ENCODE measurements at places on chromosomes 6 and 20. TPM values are rescaled to one million over a fixed set of nuclear protein-coding genes. Genes with fewer than 3 reads are reported as not detected.

DNA sequence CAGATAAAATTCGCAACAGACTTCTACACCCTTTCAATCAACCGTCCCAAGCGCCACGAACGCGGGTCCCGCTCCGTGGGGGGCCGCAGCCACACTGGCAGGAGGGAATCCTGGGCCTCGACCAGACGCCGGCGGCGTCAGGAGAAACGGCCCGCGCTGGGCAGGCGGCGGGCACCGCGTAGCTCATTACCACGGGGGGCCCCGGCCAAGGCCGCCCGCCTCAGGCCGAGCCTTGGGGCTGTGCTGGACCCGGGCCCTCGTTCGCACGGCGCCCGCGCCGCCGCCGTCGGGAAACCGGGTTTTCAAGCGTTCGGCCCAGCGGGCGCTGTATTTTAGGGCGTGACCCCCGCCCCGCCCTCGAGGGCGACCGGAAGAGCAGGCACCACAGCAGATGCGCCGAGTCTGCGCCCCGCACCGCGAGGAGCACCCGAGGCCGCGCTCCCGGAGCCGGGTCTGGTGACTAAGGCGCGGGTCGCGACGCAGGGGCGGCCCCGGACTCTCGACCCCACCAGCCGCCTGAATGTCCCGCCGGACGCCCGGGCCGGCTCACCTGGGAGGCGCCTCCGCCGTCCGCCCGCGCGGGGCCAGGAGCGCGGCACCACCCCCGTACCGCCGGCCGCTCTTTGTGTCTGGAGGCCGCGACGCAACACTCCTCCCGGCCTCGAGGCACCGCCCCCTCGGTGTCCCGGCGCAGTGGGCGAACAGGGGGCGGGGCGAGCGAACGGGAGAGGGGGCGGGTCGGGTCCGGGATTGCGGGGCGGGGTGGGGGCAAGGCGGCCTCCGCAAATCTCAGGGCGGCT is at the start of gene NINL:
NINL (minus strand) TSS at position 627 of the 800 bp plus-strand sequence. CDS start 58,944 bp downstream, outside the sequence.
- no peaks in the 10 kb centered on the region for H3K36me3 ChIP-seq
- H3K27me3 ChIP-seq: no peaks in the 10 kb centered on the region
- no peak within 1 kb of the TSS for H3K27ac ChIP-seq
- H3K4me1 ChIP-seq: peaks cover 5% of the 10 kb centered on the region

- H3K36me3 ChIP-seq: no peaks in the 10 kb centered on the region
- H3K27ac ChIP-seq: no peak overlapping the region
- no peaks in the 10 kb centered on the region for H3K4me1 ChIP-seq
- peaks cover 13% of the 10 kb centered on the region for H3K27me3 ChIP-seq
These were observed 51.4 kb downstream of the CD40 start for GRCh38 chr20:46169245-46170171.

DNA sequence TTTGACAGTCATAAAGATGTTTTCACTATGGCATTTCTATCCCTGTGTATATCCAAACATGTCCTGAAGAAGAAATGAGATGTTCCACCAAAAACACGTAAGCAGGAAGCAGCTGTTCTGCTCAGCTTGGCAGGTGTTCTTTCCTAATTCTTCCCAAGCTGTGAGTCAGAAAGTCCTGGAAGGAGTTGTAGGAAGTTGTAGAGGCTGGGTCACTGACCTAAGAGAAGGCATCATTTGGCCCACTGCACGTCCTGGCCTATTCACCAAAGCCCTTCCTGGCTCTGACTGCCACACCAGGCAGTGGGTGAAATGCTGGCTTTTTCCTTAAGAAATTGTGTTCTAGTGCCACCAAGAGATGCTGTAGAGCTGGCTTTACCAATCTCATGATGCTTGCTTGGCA is 40.3 kb downstream of the STX11 start:
- DNase-seq: no peak
- H3K4me3 ChIP-seq: no peak overlapping the region
- H3K27ac ChIP-seq: no peak overlapping the region

- no peak overlapping the region for H3K27ac ChIP-seq
- H3K36me3 ChIP-seq: no peaks in the 10 kb centered on the region
- no peak overlapping the region for H3K4me3 ChIP-seq
- no peaks in the 10 kb centered on the region for H3K4me1 ChIP-seq
These were observed 99.9 kb downstream of the TCP11 start for GRCh38 chr6:35041086-35041861.

GRCh38 chr20:3911956-3912355 is 22.8 kb downstream of the PANK2 start:
- no peak overlapping the region for H3K27ac ChIP-seq
- H3K4me3 ChIP-seq: no peak overlapping the region
- peaks cover 35% of the 10 kb centered on the region for H3K4me1 ChIP-seq
- DNase-seq: no peak

Gene WFDC12
- total RNA-seq: not detected

- no peak overlapping the region for H3K27ac ChIP-seq
- H3K4me3 ChIP-seq: no peak overlapping the region
- no peak for DNase-seq
- H3K27me3 ChIP-seq: no peaks in the 10 kb centered on the region
- H3K4me1 ChIP-seq: peaks cover 22% of the 10 kb centered on the region
These were observed 208.0 kb downstream of the GMDS start for GRCh38 chr6:2037237-2037926.

GRCh38 chr20:54133434-54134427 is 40.1 kb downstream of the CYP24A1 start:
- H3K27me3 ChIP-seq: no peaks in the 10 kb centered on the region
- H3K36me3 ChIP-seq: no peaks in the 10 kb centered on the region
- no peaks in the 10 kb centered on the region for H3K4me1 ChIP-seq
- no peak for DNase-seq

GRCh38 chr6:75493400-75494064 is at the start of gene FILIP1:
Gene FILIP1 (minus strand): TSS chr6:75493800. CDS start chr6:75414972, 78,828 bp downstream.
- no peak within 1 kb of the TSS for H3K4me3 ChIP-seq
- no peak for DNase-seq
- no peak within 1 kb of the TSS for H3K27ac ChIP-seq
- no peaks in the 10 kb centered on the region for H3K36me3 ChIP-seq
- H3K27me3 ChIP-seq: no peaks in the 10 kb centered on the region
- peaks cover 9% of the 10 kb centered on the region for H3K4me1 ChIP-seq

DNA sequence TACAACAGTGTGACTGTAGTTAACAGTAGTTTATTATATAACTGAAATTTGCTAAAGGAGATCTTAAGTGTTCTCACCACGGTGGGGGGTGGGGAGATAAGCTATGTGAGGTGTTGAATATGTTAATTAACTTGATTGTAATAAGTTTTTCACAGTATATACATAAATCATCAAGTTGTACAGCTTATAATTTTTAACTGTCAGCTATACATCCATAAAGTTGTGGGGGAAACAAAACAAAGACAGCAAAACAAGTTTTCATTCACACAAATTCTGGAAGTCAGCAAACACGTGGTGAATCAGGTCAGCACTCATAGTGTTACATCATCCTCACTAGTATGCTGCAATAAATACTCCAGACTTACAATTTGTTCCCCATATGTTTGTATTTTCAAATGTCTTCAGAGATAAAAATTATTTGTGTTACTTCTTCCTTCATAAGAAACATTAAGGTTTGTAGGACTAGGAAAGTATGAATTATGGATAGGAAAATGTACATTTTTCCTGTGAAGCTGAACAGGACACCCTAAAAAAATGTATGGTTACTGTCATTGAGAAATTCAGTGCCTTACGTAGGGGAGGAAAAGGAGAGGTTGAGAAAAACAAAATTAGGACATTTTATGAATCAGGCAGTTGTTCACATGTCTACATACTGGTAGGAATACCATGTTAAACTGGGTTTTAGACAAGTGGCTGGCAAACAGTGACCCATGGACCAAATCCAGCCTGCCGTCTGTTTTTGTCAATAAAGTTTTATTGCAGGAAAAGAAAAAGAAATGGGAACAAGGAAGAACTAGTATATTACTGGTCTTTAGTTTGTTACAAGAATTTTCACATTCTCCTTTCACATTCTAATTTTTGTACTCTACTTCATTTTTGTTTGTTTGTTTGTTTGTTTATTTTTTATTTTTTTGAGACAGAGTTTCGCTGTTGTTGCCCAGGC is 6.0 kb downstream of the SUMO4 start:
- no peak overlapping the region for H3K27ac ChIP-seq
- H3K4me3 ChIP-seq: no peak overlapping the region
- no peaks in the 10 kb centered on the region for H3K4me1 ChIP-seq
- H3K27me3 ChIP-seq: no peaks in the 10 kb centered on the region

Gene FNDC1
- not detected for total RNA-seq

GRCh38 chr6:124962639-124963415 is 590 bp downstream of the RNF217 start:
- H3K36me3 ChIP-seq: no peaks in the 10 kb centered on the region
- H3K27me3 ChIP-seq: no peaks in the 10 kb centered on the region
- no peak for DNase-seq
- H3K4me1 ChIP-seq: no peaks in the 10 kb centered on the region
- no peak overlapping the region for H3K4me3 ChIP-seq
- H3K27ac ChIP-seq: no peak overlapping the region

DNA sequence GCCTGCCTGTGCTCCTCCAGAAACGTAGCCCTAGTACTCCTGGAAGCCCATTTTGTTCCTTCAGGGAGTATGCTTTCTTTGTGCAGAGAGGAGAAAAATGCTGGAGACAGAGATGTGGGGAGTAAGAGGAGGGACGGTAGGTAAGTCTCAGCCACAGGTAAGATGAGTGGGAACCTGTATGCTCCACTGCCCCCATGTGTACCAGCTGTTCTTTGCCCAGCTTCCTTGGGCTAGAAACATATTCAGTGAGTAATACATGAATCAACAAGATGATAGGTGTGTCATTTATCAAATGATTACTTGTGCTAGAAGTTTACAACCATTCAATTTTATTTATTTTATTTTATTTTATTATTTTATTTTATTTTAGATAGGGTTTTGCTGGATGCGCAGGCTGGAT is 13.6 kb upstream of the CEP85L start:
- H3K4me1 ChIP-seq: peaks cover 67% of the 10 kb centered on the region
- no peaks in the 10 kb centered on the region for H3K36me3 ChIP-seq
- H3K27me3 ChIP-seq: no peaks in the 10 kb centered on the region

Gene PACSIN1
- 2.3 TPM for total RNA-seq

Gene TMEM217
- not detected for total RNA-seq

DNA sequence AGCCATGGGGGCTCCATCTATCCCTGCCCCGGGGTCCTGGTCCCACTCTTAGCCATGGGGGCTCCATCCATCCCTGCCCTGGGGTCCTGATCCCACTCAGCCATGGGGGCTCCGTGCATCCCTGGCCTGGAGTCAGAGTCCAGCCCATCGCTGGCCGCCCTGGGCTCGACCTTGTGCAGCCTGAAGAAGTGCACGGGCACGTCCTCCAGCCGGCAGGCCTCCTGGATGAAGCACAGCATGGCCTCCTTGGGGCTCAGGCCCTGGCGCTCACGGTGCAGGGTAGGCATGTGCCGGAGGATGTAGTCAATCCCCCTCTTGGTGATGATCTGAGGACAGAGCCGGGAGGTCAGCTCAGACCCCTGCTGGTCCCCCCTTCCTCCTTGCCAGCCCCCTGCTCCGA is 15.6 kb downstream of the FRMD1 start:
- H3K4me3 ChIP-seq: no peak overlapping the region
- H3K4me1 ChIP-seq: no peaks in the 10 kb centered on the region
- no peak for DNase-seq

Gene SYCP2
- total RNA-seq: 5.4 TPM

Gene SLC35D3
- total RNA-seq: not detected

Gene GSTA2
- not detected for total RNA-seq

Gene BPIFA1
- not detected for total RNA-seq

- DNase-seq: no peak
- H3K4me1 ChIP-seq: no peaks in the 10 kb centered on the region
- H3K27me3 ChIP-seq: no peaks in the 10 kb centered on the region
- H3K27ac ChIP-seq: no peak overlapping the region
- no peaks in the 10 kb centered on the region for H3K36me3 ChIP-seq
- H3K4me3 ChIP-seq: no peak overlapping the region
These were observed 257.4 kb downstream of the HTR1B start for GRCh38 chr6:77205936-77206335.

GRCh38 chr6:7138046-7138531 is 30.3 kb downstream of the RREB1 start:
- peak overlapping the region; percentile 69 for H3K27ac ChIP-seq
- H3K4me1 ChIP-seq: peaks cover 57% of the 10 kb centered on the region
- DNase-seq: no peak
- H3K27me3 ChIP-seq: no peaks in the 10 kb centered on the region

Gene ALDH8A1
- 2.2 TPM for total RNA-seq

DNA sequence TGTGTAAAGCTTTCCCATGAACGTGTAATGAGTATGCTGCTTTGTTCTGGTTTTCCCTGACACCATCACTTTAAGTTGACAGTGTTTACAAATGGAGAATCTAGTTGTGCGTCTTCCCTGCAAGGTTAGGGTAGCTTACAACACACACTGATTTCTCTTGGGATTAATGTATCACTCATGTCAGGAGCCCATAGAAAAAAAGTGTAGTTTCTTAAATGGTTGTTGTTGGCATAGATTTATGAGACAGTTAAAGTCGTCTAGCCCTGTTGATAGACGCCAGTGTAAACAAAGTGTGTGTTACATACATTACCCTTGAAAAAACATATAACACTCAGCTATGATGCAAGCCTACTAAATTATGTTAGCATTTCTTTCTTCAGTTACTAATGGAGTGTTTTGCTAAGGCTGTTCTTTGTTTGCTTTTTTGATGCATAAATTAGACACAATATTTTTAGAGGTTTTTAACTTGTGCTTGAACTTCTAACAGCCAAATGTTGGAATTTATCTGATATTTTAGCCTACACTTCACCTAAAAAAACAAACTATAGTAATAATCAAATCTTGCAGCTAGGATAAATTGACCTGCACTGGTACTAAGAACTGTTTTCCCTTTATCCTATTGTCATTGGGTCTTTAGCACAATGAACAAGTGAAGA is 88.6 kb downstream of the RNF217 start:
- DNase-seq: no peak
- H3K4me1 ChIP-seq: no peaks in the 10 kb centered on the region

DNA sequence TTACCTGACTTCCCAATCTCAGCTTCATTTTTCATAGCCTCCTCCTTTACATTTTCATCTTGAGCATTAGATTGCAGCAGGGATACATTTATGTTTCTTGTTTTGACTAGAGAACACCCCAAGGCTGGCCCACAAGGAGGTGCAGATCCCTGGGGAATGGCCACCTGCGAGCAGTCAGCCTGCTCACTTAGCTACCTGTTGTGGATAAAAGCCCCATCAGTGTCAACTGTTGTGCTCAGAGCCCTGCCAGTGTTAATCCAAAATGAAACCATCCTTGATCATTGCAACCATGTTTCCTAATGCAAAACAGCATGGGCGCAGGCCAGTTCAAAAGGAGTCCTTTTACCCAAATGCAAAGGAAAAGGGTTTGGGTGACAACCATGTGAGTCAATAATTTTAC is 50.8 kb downstream of the CNR1 start:
- DNase-seq: no peak
- no peaks in the 10 kb centered on the region for H3K36me3 ChIP-seq
- no peak overlapping the region for H3K27ac ChIP-seq
- H3K27me3 ChIP-seq: no peaks in the 10 kb centered on the region

Gene DEFB124
- total RNA-seq: not detected

DNA sequence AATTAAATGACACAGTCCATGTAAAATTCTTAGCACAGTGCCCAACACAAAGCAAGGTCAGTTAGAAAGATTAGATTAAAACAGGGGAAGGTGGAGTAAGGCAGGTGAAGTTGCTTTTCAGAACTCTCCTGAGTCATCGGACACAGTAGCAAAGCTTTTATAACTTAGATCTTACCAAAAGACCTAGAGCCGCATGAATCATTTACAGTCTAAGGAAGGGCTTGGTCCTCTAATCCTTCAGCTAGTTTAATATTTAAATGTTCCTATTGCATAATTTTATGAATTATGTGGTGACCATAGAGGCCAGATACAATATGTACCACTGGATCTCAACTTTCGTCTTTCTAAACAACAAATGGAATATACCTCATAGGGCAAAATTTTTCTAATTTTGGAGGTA is 202.1 kb upstream of the SNX9 start:
- no peaks in the 10 kb centered on the region for H3K27me3 ChIP-seq
- DNase-seq: no peak
- H3K36me3 ChIP-seq: no peaks in the 10 kb centered on the region
- H3K27ac ChIP-seq: no peak overlapping the region
- no peak overlapping the region for H3K4me3 ChIP-seq

Gene CST1
- total RNA-seq: not detected

Gene HCRTR2
- not detected for total RNA-seq

Gene FBXO30
- total RNA-seq: 8.0 TPM

Gene DPPA5
- not detected for total RNA-seq
